ENCODE measurements at places on chromosomes 12 and 14.

GRCh38 chr12:110266980-110267620 is 13.9 kb upstream of the ATP2A2 start:
- peak; percentile 44 for DNase-seq

GRCh38 chr12:28814246-28814645 is 334.8 kb upstream of the FAR2 start:
- DNase-seq, result no peak

GRCh38 chr14:103091041-103091882 is 3.3 kb upstream of the EXOC3L4 start:
- peak; percentile 83 for DNase-seq

GRCh38 chr12:43115441-43116160 is 436.4 kb downstream of the ADAMTS20 start:
- no peak for DNase-seq

GRCh38 chr14:58808828-58809227 is 171.1 kb downstream of the DACT1 start:
- DNase-seq, result no peak

DNA sequence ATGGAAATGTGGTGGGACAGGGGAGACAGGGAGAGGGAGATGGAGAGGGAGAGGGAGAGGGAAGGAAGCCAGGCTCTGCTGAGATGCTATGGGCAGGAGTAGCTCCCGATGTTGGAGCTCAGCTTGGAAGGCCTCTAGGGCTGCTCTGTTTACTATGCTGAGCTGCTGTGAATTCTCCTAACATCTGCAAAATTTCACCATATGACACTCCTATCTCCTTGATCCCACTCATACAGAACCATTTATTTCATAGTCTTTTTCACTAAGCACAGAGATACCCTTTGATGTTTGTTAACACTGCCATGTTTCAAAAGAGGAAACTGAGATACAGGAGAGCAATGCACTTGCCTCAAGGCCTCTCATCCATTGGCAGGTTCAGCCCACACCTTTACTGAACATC is 60.7 kb downstream of the C12orf75 start:
- DNase-seq, result no peak

- DNase-seq, result no peak
Measured at GRCh38 chr12:92926549-92926948, 2.5 kb downstream of the EEA1 start.

GRCh38 chr12:48054955-48055821 is 50.7 kb downstream of the SENP1 start:
- DNase-seq, result no peak

- no peak for DNase-seq
Measured at GRCh38 chr14:68502230-68502629, 290.6 kb downstream of the ZFP36L1 start.

- no peak for DNase-seq
Measured at GRCh38 chr12:12693111-12693671, 2.8 kb downstream of the GPR19 start.

DNA sequence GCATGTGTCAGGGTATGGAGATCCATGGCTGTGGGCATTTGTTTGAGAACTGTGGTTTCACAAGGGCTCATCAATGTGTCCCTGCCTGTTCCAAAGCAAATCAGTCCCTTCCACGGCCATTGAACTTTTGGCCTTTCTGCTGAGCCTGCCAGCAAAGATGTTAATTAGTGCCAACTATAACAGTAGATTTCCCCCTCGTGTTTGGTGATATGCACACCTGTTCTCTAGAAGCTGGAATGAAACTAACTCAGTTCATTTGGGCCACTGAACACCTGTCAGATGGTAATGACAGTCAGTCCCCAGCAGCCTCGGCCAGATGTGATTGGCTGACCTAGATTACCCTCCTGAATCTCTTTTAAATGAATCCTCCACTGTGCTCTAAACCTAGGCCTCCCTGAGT is 43.2 kb downstream of the IRAK3 start:
- DNase-seq, result no peak

DNA sequence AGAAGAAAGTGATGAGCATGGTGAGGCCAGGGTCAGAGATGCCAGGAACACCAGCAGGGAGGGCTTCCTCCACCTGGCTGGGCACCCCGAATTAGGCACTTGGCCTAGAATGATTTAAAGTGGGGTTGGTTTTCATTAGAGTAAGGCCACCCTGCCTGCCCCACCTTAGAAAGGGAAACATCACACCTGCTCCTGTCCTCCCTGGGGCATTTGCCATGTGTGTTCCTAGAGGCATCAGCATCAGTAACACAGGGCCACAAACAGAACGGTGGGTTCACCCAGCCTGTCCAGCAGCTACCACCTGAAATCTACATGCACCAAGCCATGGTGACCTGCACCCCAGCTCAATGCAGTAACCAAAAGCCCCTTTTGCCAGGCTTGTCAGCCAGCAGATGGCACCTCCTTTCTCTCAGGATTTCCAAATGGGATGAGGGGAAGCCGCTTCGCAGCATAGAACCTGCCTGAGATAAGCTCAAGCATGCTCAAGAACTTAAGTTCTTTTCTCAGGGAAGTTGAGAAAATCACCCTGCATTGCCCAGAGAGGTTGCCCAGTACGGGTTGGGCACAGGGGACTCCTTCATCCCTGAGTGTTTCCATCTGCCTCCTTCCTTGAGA is 338.8 kb downstream of the DPF3 start:
- DNase-seq, result peak; percentile 25

DNA sequence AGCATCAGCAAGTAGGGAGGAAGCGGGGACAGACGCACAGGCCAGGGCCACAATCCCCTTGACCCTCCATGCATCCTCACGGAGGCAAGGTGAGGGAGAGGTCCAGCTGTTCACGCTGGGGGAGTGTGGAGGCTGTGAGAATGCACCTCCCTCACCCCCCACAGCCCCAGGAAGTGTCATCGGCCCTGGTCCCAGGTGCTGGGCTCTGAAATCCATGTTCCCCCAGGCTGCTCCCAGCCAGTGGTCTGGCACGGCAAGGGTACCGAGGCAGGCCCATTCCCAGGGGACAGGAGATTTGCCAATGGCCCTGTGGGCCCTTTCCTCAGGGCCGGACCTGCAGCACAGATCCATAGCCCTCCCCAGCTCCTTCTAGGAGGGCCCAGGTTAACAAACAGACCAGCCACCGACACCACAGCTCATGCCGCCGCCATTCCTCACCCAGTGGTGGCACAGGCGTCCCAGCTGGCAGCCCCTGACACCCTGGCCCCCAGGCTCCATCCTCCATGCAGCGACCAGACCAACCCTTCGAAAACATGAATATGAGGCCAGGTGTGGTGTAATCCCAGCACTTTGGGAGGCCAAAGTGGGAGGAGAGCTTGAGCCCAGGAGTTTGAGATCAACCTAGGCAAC is 21.9 kb upstream of the EIF5 start:
- no peak for DNase-seq

DNA sequence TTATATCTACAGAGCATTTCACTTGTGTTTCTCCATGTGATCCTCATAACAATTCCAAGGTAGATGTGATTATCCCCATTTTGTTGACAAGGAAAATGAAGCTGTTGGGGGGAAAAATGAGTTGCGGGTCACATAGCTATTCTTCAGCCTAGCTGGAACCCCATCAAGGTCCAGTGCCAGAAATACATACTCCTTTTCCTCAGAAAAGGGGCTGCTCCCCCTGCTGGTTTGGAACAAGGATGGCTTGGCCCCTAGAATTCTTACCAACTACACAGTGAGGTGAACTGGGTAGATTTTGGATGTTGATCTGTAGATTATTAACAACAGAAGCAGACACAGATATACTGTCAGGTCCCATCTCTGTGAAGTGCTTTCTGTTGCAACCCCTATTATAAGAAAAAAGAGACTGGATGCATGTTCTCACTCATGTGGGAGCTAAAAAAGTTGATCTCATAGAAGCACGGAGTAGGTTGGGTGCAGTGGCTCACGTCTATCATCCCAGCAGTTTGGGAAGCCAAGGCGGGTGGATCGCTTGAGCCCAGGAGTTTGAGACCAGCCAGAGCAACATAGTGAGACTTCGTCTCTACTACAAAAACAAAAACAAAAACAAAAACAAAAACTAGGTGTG is 8.9 kb downstream of the IKZF4 start:
- peak; percentile 59 for DNase-seq

- no peak for DNase-seq
Measured at GRCh38 chr12:6745741-6746525, 7.0 kb downstream of the MLF2 start.

- no peak for DNase-seq
Measured at GRCh38 chr14:100295376-100296105, 10.7 kb downstream of the SLC25A29 start.

- no peak for DNase-seq
Measured at GRCh38 chr14:24064091-24064795, 7.1 kb upstream of the CPNE6 start.

GRCh38 chr14:74483321-74483720 is 9.8 kb downstream of the NPC2 start:
- no peak for DNase-seq

DNA sequence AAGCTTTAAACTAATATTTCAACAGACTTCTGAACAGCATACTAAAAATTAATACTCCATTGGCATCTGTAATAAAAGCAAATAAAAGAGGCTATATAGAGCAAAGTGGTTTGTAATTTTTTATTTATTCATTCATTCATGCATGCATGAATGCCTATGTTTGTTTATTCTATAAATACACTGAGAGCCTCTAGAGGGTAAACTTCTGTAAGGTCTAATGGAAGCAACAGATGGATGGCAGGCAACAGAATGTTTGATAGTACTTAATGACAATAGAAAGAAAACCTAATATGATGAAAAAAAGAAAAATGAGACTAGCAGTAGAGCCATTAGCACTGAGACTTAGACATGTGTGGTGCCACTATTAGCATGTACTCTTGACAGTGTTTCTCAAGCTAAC is 253.1 kb downstream of the CCDC91 start:
- DNase-seq, result no peak

DNA sequence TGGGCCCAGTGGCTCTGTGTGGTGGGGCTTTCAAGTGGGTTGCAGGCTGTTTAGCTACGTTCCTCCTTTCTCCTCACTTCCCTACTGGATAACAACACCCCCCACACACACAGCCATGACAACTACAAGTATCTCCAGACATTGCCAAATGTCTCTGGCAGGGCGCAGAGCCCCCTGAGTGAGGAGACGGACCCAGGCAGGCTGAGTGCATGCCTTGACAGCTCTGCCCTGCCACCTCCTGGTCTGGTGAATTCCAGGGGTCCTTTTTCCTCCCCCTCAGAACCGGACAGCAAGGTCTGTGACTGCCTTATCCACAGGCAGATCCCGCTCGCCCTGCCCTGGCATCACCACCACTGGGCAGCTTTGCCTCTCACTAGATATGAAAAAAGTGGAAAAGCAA is 276.5 kb downstream of the TMEM132C start:
- no peak for DNase-seq

- no peak for DNase-seq
Measured at GRCh38 chr12:124928095-124928911, 13.9 kb upstream of the UBC start.

GRCh38 chr12:58633479-58633878 is 286.8 kb downstream of the LRIG3 start:
- no peak for DNase-seq

GRCh38 chr12:93019975-93020630 is 91.0 kb upstream of the EEA1 start:
- no peak for DNase-seq

- no peak for DNase-seq
Measured at GRCh38 chr12:87059231-87059630, 803.0 kb upstream of the MGAT4C start.

- DNase-seq, result no peak
Measured at GRCh38 chr14:28608443-28608842, 158.1 kb upstream of the FOXG1 start.

DNA sequence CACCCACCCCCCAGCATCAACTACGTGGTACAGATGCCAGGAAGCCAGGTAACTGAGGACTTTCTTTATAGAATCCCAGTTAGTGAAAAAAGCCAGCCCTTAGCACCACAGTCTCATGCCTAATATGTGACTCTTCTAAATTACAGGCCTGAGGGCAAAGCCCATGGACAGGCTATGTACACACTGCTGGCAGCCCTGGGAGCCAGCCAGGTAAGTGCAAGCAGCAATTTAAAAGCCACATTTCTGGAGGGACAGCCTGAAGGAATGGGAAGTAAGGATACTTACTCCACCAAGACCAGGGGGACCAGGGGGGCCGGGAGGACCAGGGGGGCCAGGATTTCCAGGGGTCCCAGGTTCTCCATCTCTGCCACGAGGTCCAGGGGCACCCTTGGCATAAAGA is 7.0 kb downstream of the COL2A1 start:
- no peak for DNase-seq

- DNase-seq, result no peak
Measured at GRCh38 chr12:132273992-132274334, 55.4 kb downstream of the GALNT9 start.
